ENCODE measurements at places on chromosomes 6 and 20. TPM values are rescaled to one million over a fixed set of nuclear protein-coding genes. Genes with fewer than 3 reads are reported as not detected.

SPATS1 gene
- 3.3 TPM for total RNA-seq

DDX27 gene
- total RNA-seq = 26.5 TPM

GRCh38 chr6:9233226-9233625 lies 797.9 kb upstream of the SLC35B3 start:
- H3K4me1 ChIP-seq = no peaks in the 10 kb centered on the region
- H3K27ac ChIP-seq = no peak overlapping the region
- no peak overlapping the region for H3K4me3 ChIP-seq
- no peak for DNase-seq
- no peaks in the 10 kb centered on the region for H3K36me3 ChIP-seq

DNA sequence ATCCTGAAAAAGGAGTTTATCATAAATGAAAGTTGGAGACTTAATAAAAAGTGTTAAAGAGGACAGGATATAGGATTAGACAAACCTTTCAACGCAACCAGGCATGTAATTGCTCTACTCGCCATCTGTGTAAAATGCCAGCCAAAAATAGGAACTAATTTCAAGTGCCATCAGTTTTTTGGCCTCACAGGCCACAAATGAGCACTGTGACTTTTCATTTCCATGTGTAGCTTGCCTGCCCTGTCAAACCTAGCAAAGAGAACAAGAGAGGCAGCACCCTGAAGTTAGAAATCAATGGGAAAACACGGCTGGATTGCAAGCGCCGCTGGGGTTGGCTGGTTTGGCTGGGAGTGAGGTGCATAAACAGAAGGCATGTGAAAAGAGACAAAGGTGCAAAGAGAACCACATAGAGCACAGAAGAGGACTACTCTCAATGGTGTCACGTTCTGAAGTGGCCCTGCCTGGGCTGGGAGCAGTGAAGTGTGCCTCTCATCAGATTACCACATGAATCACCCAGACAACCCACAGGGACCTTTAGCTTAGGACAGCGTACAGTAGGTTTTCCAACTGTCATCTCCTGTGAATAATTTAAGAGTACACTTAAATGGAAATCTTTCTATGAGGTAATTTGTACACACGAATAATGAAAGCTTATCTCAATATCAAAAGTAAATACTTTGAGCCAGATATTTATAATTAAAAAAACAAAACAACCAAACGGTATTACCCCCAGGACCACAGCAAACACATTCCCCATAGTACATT lies 78.0 kb upstream of the NHSL1 start:
- H3K4me3 ChIP-seq = no peak overlapping the region
- H3K27me3 ChIP-seq = no peaks in the 10 kb centered on the region
- no peak for DNase-seq
- H3K4me1 ChIP-seq = no peaks in the 10 kb centered on the region
- H3K27ac ChIP-seq = no peak overlapping the region
- no peaks in the 10 kb centered on the region for H3K36me3 ChIP-seq

- no peaks in the 10 kb centered on the region for H3K36me3 ChIP-seq
- H3K27me3 ChIP-seq = peaks cover 2% of the 10 kb centered on the region
- no peaks in the 10 kb centered on the region for H3K4me1 ChIP-seq
- H3K27ac ChIP-seq = no peak overlapping the region
- H3K4me3 ChIP-seq = no peak overlapping the region
- DNase-seq = no peak
These were observed 69.8 kb upstream of the NKX2-2 start for GRCh38 chr20:21583486-21584168.

DNA sequence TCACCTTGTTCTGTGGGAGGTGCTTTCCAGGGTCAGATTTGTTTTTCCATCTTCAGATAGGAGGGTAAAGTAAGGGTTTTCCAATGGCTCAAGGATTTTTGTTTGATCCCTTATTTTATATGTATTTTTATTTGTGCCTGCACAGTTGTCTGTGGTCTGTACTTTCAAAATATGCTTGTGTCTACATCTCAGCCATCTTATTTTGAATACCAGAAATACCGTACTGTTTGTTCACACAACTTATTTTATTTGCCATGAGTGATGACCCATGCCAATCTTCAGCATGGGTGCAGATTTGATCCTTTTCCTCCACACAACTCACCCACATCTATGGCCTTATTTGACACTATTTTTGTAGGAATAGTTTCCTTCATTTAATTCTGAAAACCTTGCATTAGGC lies 72.2 kb upstream of the PTCHD4 start:
- no peaks in the 10 kb centered on the region for H3K36me3 ChIP-seq
- DNase-seq = no peak
- no peak overlapping the region for H3K27ac ChIP-seq

GRCh38 chr6:163992701-163993100 lies 578.2 kb downstream of the QKI start:
- H3K4me3 ChIP-seq = no peak overlapping the region
- H3K27me3 ChIP-seq = no peaks in the 10 kb centered on the region

DNA sequence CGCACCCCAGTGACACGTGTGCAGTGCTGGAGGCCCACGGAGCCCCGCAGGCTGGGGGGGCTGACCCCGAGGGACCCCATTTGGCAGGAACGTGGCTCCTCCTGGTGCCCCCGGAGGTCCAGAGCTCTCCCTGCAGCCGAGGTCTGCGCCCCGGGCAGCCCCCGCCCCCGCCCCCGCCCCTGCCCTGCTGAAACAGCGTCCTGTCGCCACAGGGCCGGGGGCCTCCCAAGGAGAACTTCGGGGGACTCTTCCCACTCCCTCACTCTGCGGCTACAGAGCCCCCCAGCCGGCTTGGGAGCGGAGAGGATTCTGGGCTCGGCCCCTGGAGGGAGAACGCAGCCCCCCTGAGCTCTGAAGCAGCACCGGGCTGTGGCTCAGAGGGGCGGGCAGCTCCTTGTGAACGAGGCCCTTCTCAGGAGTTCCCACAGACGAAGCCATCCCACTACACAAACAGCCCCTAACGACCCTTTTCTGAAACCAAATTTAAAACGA lies 115.2 kb downstream of the DLL1 start:
- H3K4me3 ChIP-seq = no peak overlapping the region
- no peaks in the 10 kb centered on the region for H3K36me3 ChIP-seq
- H3K27me3 ChIP-seq = no peaks in the 10 kb centered on the region
- H3K4me1 ChIP-seq = no peaks in the 10 kb centered on the region
- DNase-seq = no peak
- H3K27ac ChIP-seq = no peak overlapping the region

LPA gene
- total RNA-seq = not detected

DNA sequence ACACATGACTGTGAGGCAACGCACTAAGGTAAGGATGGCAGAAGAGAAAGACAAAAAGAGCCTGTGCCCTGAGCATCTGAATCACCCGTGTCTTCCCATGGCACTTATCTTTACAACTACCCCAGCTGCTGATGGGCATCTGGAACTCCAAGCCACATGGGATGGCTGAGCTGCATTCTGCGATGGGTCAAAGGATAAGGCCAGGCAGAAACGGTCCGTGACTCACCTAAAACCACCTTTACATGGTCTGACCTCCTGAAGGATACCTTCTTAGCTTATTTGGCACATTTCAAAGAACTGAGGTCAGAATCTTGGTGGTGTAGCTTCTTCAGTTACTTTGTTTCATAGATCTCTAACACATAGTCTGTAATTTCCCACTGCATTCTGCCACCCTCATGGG lies 99.7 kb downstream of the DNAH8 start:
- H3K27ac ChIP-seq = no peak overlapping the region
- H3K4me1 ChIP-seq = no peaks in the 10 kb centered on the region
- H3K4me3 ChIP-seq = no peak overlapping the region
- DNase-seq = no peak
- peaks cover 4% of the 10 kb centered on the region for H3K27me3 ChIP-seq

ASIP gene
- total RNA-seq = not detected

GRCh38 chr20:43839793-43840199 lies 74.9 kb upstream of the TOX2 start:
- no peak overlapping the region for H3K4me3 ChIP-seq
- H3K27ac ChIP-seq = no peak overlapping the region
- no peaks in the 10 kb centered on the region for H3K36me3 ChIP-seq
- H3K4me1 ChIP-seq = no peaks in the 10 kb centered on the region
- no peaks in the 10 kb centered on the region for H3K27me3 ChIP-seq

PARD6B gene
- total RNA-seq = 38.1 TPM

DNA sequence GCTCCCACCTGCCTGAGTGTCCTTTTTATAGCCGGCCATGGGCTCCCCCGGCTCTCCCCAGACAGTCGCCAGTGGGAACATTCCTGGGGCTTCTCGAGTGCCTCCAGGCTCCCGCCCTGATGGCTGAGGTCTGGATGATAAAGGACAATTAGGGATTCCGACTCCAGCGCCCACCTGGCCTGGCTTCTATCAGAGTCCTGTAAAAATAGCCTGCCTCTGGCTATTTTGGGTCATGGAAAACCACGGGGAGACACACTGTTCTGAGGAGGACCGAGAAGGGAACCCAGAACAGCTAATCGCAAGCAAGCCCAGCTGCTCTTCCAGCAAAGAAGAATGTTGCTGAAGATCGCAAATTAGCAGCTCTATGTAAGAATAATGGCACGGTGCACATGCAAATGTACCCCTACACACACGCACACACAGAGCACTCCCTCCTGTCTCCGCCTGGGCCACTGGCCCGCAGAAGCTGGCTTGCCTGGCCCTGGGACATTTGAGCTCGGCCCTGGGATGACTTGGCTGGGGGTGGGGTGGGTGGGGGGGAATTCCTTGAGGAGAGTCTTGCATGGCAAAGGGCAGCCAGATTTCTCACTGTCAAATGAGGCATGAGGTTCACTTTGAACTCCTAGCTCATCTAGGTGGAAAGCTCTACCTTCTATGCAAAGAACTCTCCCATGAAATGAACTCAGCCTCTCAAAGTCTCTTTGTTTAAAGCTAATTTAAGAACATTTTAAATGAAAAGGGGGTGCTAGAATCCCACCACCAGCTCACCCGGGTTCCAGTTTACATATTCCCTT lies 55.3 kb downstream of the CTCFL start:
- H3K27ac ChIP-seq = no peak overlapping the region
- no peaks in the 10 kb centered on the region for H3K36me3 ChIP-seq
- no peak for DNase-seq
- H3K4me1 ChIP-seq = no peaks in the 10 kb centered on the region
- H3K27me3 ChIP-seq = no peaks in the 10 kb centered on the region

RAET1E gene
- 0.94 TPM for total RNA-seq

ACTR5 gene
- 6.7 TPM for total RNA-seq

- H3K36me3 ChIP-seq = no peaks in the 10 kb centered on the region
- no peak for DNase-seq
- H3K27ac ChIP-seq = no peak overlapping the region
- H3K4me3 ChIP-seq = no peak overlapping the region
These were observed 809.7 kb downstream of the MAFB start for GRCh38 chr20:39879296-39879695.

TINAG gene
- not detected for total RNA-seq

DNA sequence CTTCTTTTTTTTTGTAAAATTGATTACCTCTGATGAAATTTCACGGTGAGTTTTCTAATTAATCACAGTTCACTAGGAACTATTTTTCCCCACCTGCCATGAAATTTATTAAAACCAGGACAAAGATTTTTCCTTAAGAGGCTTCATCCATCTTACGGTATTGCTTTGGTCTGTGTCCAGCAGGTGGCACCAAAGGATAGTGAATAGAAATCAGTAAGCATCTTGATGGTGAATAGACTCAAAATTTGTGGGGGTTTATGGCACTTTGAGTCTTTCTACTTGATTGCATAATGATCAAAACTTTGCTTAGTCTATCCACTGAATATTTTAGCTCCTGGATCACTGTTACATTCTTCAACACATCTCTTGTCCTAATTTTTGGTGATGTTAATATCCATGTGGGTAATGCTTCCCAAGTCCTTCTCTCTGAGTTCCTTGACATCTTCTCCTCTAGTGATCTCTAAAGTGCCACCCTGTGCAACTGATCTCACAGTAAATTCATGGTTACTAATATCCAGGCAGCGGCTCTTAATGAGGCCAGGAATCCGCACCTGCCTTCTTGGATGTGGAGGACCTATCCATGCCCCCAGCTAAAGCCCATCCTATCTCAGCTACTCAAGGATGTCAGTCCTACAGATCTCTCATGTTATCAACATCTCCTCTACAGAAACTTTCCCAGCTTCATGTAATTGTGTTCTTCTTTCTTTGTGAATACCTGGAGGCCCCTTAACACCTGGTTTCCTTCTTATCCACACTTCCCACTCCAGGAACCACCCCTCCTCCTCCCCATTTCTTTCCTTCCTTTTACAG lies 54.5 kb downstream of the STMND1 start:
- H3K4me3 ChIP-seq = no peak overlapping the region
- H3K27ac ChIP-seq = no peak overlapping the region
- peak; percentile 92 for DNase-seq
- H3K36me3 ChIP-seq = no peaks in the 10 kb centered on the region
- peaks cover 5% of the 10 kb centered on the region for H3K4me1 ChIP-seq
- no peaks in the 10 kb centered on the region for H3K27me3 ChIP-seq

DNA sequence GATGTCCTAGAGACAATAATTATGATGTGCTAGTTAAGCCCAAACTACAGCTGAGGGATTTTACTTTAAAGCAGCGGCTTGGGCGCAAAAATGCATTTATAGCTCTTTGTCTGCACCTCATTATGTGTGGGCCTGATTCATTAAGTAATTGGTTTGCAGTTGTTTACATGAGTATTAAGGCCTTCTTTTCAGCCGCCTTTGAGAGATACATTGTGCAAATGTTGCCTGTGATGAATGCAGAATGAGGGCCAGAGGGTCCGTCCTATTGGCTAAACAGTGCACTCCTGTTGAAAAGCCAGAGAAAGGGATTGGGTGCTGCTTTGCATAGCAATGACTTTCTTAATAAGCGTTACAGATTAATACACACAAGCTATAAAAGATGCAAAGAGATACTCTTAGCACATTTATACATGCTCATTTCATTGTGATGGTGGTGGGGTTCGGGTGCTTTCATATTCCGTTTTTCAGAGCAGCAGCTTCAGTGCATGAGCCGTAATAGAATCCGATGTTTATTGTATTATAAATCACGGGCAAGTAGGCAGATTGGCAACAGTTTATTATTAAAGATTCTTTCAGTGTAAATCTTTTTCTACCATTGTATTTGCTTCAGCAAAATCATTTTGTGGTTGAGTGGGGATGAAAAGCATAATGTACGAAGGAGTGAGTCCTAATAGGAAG lies 68.2 kb upstream of the XRN2 start:
- H3K27ac ChIP-seq = no peak overlapping the region
- H3K4me3 ChIP-seq = no peak overlapping the region
- no peaks in the 10 kb centered on the region for H3K27me3 ChIP-seq
- DNase-seq = peak; percentile 80
- H3K36me3 ChIP-seq = peaks cover 12% of the 10 kb centered on the region

GTSF1L gene
- not detected for total RNA-seq

- no peak overlapping the region for H3K4me3 ChIP-seq
- no peak for DNase-seq
- H3K36me3 ChIP-seq = no peaks in the 10 kb centered on the region
- no peaks in the 10 kb centered on the region for H3K27me3 ChIP-seq
These were observed 68.2 kb downstream of the SEL1L2 start for GRCh38 chr20:13922241-13922640.

SLC16A10 gene
- total RNA-seq = 10.5 TPM

TMC2 gene
- not detected for total RNA-seq

DNA sequence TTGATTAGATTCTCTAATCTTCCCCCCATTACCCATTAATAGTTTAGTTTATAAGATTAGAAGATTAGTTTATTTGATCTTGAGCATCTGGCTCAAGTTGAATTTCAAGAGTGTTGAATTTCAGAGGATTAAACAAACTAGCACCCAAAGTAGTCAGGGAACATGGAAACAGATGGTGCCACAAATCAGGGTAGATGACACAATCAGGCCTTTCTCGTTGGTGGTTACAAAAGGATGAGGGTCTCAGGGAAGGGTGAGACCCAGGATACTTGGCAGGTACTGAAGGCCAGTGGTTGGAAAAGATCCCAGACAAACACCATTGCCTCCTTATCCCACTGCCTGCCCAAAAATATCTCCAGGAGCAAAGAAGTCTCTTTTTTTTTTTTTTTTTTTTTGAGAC lies 29.5 kb upstream of the ADGRF1 start:
- no peaks in the 10 kb centered on the region for H3K27me3 ChIP-seq
- no peak for DNase-seq
- no peaks in the 10 kb centered on the region for H3K4me1 ChIP-seq
- H3K36me3 ChIP-seq = no peaks in the 10 kb centered on the region
- peak overlapping the region; percentile 17 for H3K27ac ChIP-seq

BPI gene
- total RNA-seq = 0.49 TPM

CGAS gene
- total RNA-seq = 14.0 TPM
